ENCODE measurements at places on chromosomes 1 and 21.

DNA sequence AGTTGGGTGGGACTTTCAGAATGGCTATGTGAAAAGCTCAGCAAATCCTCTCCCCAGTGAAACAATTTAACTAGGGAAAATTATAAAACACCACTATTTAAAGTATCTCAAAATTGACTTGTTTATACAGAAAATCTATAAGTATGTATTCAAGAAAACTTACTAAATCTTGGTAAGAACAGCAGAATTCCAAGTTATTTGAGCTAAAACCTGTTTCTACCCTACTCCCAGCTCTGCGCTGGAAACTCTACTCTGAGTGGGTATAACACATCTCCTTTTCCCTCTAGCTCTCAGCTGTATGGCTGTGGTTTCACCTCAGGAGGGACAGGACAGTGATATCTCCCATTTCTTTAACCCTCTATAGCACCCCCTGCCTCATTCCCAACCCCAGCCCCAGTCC is 295.2 kb upstream of the POGK start:
- no peak for DNase-seq

- DNase-seq: peak; percentile 2
Observed at GRCh38 chr1:162023547-162024501, at the start of gene OLFML2B. OLFML2B (minus strand) TSS chr1:162023869; CDS start chr1:162023430, 439 bp downstream.

DNA sequence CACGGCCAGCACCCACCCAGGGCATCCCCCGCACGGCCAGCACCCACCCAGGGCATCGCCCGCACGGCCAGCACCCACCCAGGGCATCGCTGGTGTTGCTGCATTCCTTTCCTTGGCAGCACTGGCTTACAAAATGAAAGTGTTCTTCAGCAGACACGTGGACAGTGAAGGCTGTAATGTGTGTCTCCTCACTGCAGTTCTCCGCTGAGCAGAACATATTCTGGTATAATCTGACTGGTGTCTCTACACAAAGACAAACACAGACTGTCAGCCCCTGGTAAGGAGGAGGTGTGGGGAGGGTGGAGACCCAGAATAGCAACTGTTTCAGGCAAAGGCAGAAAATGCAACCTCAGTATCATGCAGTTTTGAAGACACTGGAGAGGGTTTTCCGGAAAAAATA is 7.3 kb downstream of the LYPD8 start:
- no peak for DNase-seq

- no peak for DNase-seq
Observed at GRCh38 chr1:234983564-234984238, 144.9 kb downstream of the TOMM20 start.

- no peak for DNase-seq
Observed at GRCh38 chr1:213120386-213120785, 69.3 kb downstream of the RPS6KC1 start.

DNA sequence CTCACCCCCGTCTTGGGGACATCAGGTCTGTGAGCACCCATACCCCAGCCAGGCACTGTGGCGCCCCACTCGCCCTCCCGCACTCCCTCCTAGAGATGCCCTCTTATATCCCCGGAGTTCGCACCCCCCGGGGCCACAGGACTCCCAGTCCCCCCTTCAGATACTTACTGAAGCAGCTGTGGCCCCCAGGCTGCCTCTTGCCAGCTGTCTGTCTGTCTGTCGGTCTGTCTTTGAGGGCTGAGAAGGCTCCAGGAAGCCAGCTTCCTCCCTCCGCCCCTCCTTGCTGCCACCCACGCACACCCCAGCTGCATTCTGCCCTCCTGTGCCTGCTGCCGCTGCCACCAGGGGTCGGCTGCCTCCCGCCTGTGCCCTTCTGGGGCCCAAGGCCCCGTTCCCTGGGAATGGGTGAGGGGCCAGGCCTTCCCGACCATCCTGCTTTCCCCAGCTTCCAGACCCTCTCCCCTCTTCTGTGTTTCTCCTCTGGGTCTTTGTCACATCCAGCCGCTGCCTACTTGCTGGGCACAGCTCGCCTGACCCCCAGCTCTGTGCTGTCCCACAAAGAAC is at the start of gene PTPN7:
PTPN7 (minus strand) TSS at position 226 of the 564 bp plus-strand sequence. CDS start 1,200 bp downstream, outside the sequence.
- peak; percentile 73 for DNase-seq

DNA sequence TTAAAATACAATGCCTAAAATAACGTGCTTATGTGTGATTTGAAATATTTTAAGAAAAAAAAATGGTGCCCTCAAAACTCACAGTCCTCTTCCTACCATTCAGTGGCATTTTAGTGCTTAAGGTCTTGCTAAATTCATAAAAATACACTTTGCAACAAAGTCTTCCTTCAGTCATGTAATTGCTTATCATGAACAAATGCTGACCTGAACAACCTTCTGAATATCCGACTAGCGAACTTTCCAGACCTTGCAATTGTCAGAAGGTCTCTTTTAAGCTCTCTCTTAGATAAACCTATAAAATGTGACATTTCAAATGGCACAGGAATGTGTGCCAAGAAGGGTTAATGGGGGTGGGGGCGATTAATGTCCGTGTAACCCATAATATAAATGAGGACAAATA is 858 bp downstream of the BRINP3 start:
- no peak for DNase-seq

GRCh38 chr1:223508796-223509195 is 115.6 kb downstream of the CCDC185 start:
- DNase-seq: no peak

GRCh38 chr21:33642896-33643657 is 776 bp downstream of the ITSN1 start:
- no peak for DNase-seq

- DNase-seq: no peak
Observed at GRCh38 chr1:1529321-1529720, 11.1 kb downstream of the TMEM240 start.

DNA sequence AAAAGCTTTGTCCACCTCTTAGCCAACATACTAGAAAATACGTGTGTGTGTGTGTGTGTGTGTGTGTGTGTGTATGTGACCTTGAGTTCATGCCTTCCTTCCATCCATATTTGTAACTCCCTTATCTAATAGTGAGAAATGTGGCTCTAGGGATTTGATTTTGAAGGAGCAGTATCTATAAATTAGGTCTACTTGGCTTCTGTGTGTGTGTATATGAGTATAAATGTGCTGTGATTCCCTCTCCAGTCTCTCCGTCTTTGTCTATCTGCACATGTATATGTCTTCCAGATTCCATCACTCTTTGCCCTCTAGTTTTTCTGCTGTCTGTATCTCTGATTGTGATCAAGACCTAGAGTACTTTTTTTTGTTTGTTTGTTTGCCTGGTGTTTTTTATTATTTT is 11.9 kb upstream of the NBL1 start:
- DNase-seq: no peak

DNA sequence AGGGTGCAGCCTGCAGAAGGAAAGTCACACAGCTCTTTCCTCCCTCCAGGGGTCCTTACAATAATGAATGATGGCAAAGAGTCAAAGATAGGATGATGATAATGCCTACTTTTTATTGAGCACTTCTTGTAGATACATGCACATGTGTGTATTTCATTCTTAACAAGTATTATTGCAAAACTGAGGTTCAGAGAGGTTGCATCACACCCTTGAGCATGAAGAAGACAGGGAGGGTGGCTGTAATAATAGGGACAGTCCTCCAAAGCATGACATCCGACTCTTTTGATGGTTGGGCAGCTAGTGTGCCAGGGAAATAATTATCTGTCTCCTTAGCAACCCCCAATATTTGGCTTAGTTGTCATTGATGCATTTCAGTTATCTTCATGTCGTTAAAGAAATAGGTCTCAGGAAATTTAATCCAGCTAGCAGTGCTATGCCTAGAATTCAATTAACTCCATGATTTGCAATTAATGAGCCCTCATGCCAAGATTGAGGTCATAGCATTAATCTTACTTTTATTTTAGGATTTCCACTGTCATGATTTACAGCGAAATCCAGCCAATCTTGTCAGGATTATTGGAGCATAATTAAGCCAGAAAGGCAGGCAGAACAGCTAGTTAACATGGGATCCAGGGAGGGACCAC is 35.0 kb downstream of the DNAJC6 start:
- no peak for DNase-seq

DNA sequence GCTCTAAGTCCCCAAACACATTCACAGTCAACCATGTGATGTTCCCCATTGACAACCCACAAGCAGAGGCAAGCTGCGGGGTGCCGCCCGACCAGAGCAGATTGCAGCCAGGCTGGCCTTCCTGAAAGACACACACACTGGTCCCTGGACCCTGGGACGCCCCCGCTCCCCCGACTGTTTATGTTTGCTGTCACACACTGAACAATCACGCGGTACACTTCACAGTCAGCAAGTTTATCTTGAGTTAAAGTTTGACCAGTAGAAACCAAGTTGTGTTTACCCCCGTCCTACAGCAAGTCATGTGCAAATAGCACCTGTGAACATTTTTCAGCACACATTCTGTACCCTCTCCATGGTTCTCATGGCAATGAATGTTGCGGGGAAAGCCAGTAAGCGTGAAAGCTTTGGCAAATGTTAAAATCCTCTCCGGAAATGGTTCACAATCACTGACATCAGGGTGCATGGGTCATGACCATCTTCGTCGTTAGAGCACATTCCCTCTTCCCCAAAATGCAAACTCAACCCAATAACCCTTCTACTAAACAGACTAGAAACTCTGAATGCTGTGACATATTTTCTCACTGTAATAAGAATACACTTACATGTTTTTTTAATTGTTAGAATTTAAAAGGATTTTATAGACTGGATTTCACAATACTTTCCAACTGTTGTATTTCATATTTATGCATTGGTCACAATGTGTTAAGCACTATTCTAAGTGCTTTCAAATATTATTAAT is 33.3 kb upstream of the IRF2BP2 start:
- DNase-seq: no peak

- no peak for DNase-seq
Observed at GRCh38 chr1:65992831-65993271, 200.2 kb downstream of the PDE4B start.

GRCh38 chr1:216518844-216519627 is 95.8 kb upstream of the USH2A start:
- DNase-seq: no peak

DNA sequence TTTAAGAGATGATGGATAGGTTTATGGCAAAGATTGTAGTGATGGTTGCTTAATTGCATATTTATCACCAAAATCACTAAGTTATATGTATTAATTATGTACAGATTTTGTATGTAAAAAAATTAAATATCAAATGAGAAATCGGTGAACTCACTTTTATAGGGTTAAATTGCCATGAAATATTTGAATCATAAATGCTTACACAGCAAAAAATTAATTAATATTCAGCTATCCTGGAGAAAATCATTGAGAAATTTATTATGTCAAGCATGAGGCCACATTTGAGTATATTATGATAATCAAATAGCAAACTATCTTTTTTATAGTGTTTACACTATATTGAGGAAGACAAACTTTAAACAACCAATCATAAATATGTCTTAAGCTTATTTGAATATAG is 239.4 kb upstream of the BRINP3 start:
- no peak for DNase-seq

DNA sequence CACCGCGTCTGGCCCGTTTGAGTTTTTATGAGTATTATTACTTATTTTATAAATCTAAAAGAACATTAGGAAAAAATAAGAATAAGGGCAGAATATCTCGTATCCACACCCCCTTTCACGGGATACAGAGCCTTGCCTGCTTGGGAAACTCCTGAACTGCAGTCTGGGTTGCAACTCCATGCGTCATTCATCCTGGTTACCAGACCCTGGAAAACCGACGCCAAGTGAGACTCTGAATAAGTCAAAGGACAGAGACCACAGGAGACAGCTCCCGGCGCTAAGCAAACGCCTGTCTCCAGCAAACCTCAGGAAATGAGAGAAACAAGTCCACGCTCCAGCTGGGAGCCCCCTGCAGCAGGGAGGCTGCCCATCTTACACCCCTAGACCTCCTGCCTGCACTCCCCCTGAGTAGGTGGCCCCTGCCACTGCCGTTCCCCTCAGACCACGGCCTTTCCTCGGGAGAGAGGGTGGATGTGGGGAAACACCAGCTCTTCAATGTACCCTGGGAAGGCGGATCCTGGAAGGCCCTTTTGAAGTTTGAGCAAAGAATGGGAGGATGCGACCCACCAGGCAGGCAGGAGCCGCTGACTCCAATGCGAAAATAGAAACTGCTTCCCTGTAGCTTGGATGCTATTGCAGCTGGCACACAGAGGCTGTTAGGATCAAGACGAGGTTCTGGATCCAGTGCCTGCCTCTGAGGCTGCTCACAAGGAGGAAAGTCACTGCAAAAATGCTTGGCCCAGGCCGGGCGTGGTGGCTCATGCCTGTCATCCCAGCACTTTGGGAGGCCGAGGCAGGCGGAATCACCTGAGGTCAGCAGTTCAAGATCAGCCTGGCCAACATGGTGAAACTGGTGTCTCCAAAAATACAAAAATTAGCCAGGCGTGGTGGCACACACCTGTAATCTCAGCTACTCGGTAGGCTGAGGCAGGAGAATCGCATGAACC is 37.7 kb upstream of the GPR157 start:
- no peak for DNase-seq

- no peak for DNase-seq
Observed at GRCh38 chr1:101730559-101730958, 266.2 kb downstream of the OLFM3 start.

- DNase-seq: no peak
Observed at GRCh38 chr1:54163051-54163450, 10.3 kb upstream of the CDCP2 start.

DNA sequence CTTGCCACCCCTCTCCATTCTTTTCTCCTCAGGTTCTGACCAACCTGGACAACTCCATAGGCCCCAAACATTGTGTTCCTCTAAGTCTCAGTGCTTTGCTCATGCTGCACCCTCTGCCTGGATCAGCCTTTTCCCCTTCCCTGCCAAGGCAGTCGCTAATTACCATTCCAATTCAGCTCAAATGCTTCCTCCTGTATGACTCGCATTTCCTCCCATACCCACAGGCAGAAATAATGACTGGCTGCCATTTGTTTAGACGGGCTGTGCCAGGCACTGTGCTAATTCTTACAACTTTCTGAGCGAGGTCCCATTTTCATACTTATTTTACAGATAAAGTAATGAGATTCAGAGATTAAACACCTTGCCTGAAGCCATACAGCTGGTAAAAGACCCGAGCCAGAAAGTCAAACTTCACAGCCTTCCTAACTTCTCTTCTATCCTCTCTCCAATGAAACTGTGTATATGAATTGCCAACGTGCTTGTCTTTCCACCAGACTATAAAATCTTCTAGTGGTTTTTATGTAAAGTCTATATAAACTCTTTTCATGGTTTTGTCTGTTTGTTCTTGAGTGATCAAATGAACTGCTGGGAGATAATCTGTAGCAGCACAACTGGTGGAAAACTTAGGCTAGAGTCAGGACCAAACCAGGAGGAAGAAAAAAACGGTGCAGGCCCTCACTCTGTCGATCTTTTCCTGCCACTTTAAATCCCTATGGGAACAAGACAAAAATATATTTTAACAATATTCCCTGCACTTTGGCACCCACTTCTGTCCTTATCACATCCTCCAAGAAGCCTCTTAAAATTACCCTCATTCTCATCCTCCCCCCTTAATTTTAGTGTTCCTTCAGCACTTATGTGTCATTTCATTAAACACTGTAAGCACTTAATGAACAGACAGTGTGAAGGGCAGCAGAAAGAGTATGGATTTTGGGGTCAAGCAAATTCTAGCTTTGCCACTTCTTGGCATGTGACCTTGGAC is 33.7 kb downstream of the RAB3B start:
- no peak for DNase-seq

- DNase-seq: no peak
Observed at GRCh38 chr1:31577515-31578192, 1.3 kb downstream of the TINAGL1 start.
